Left lobe of liver (tissue), 2 donors: ENCODE measurements at places on chromosomes 1 and 21. TPM values are rescaled to one million over a fixed set of nuclear protein-coding genes. Genes with fewer than 3 reads are reported as not detected.

The ANGPTL7 gene
- total RNA-seq, result not detected

The LAD1 gene
- total RNA-seq, result 27.8 TPM

The AGMAT gene
- total RNA-seq, result 58.0 TPM

The SLC30A10 gene
- 59.4 TPM for total RNA-seq

The RHEX gene
- 0.43 TPM for total RNA-seq

The OR6K3 gene
- total RNA-seq, result not detected

- DNase-seq, result no peak
Observed at GRCh38 chr1:116284819-116285390, 88.1 kb upstream of the ATP1A1 start.

GRCh38 chr1:226649780-226650179, 89.3 kb downstream of the ITPKB start:
- no peak for DNase-seq

GRCh38 chr1:99647490-99647889, 1.6 kb downstream of the PALMD start:
- DNase-seq, result no peak

DNA sequence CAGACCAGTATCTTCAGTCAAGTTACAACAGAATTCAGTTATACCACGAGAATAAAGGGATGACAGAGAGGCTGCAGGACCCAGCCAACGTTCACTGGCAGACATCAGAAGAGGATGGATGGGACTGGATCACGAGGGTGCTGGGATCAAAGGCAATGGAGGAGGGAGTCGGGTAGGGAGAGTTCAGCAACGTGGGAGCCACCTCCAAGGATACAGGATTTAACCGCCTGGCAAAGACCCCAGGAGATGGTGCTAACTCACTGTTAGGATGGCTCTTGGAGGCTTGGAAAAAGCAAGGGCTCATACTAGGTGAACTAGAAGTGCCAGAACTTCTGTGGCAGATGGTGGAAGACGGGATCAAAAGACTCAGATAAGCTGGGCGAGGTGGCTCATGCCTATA, 99.1 kb upstream of the DISP3 start:
- no peak for DNase-seq

DNA sequence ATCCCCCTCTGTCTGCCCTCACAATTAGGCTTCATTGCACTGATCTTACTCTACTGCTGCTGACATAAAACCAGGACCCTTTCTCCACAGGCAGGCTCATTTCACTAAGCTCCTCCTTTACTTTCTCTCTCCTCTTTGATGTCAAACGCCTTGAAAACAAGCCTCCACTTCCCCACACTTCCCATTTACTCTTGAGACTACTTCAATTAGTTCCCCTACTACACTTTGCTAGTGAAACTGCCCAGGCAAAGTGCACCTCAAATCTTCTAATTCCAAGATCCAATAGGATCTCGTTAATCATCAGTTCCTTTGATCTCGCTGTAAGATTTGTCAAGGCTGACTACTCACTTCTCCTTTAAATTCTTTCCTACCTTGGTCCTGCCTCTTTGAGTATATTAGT, 5.9 kb upstream of the CDC20 start:
- DNase-seq, result no peak

- DNase-seq, result no peak
Observed at GRCh38 chr1:197181982-197182381, 35.5 kb upstream of the ASPM start.

DNA sequence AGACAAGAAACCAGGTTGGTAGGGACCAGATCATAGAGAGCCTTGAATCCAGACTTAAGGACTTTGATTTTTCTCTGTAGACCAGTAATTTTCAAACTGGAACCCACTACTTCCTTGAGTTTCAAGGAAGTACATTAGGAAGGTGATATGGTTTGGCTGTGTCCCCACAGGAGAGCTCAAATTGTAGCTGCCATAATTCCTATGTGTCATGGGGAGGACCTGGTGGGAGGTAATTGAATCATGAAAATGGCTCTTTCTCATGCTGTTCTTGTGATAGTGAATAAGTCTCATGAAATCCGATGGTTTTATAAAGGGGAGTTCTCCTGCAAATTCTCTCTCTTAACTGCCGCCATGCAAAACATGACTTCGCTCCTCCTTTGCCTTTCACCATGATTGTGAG, 10.1 kb upstream of the PRKAA2 start:
- no peak for DNase-seq

DNA sequence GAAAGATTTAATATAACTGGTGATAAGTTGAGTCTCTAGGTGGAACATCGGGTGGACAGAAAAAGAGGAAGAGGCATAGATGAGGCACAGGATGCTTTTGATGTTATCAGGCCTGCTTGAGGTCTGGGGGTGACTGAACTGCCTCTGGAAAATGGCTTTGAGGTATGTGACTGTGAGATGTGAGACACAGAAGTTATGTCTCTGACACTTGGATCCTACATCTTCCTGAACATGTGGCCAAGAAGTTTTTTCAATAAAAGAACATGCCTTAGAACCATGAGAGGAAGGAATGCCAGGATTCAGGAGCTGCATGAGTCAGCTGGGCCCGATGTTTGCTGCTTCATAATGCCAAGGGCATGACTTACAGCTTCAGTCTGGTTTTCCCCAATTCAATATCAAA, 11.5 kb upstream of the AIM2 start:
- DNase-seq, result no peak

DNA sequence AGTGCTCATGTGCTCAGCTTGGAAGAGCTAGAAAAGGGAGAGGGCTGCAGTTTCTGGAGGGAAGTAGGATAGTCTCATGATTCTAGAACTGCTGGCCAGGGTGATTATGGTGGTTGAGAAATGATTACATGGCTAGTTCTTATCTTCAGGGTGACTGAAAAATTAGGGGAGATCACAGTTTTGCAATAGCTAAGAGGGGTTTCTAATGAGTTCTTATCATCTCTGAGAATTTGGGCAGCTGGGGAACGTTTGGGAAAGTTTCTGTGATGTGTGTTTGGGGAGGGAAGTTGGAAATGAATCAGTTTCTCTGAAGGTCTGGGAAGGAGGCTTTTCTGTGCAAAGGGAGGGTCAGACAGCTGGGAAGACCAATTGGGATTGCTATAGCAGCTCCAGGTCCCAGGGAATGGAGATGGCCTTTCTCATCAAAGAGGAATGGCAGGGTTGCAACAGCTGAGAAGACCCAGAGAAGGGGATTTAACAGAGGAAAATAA, 7.6 kb upstream of the RHOU start:
- no peak for DNase-seq

DNA sequence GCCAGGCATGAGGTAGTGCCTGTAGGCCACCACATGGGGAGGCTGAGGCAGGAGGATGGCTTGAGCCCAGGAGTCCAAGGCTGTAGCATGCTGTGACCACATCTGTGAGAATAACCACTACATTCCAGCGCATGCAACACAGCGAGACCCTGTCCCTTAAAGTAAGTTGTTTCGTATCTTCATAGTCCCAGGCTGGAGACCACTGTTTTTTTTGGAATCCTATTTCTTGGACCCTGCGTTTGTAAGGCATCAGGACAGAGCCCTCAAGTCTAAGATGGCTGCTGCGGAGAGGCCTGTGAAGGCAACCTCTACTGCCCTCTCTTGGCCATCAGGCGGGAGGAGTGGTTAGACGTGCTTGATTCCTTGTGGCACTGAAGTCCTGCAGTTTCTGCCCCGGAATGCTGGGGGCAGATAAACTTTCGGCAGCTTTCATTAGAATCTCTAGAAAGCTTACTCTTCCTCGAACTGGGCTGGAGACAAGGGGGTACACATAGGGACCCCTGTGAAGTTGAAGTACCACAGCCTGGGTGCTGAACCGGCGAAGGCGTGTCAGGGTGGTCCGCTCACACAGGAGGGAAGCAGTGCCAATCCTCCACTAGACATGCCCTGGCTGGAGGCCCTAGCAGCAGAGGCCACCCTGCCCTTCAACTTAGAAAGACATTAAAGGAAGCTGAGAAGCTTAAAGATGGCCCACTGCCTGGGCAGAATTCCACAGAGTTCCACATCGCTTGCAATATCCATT, 36.6 kb downstream of the RABIF start:
- no peak for DNase-seq

DNA sequence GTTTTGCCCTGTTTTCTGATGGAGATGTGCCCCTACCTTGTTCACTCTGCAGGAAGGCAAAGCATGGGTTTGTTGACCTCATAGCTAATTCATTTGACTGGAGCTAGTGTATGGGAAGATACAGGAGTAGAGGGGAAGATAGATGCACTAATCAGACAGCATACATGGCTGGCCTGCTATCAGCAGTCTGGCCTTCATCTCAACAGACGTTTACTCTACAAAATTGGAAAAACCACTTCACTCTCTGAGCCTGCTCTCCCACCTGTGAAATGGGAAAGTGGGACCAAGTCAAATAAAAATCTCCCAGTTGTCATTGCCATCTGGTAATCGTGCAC, 235.2 kb upstream of the RAB4A start:
- no peak for DNase-seq

GRCh38 chr1:171877701-171878100, 36.4 kb downstream of the DNM3 start:
- no peak for DNase-seq

- no peak for DNase-seq
Observed at GRCh38 chr21:40631211-40631610, 215.7 kb downstream of the DSCAM start.

- no peak for DNase-seq
Observed at GRCh38 chr1:43513471-43514173, 17.1 kb upstream of the PTPRF start.

DNA sequence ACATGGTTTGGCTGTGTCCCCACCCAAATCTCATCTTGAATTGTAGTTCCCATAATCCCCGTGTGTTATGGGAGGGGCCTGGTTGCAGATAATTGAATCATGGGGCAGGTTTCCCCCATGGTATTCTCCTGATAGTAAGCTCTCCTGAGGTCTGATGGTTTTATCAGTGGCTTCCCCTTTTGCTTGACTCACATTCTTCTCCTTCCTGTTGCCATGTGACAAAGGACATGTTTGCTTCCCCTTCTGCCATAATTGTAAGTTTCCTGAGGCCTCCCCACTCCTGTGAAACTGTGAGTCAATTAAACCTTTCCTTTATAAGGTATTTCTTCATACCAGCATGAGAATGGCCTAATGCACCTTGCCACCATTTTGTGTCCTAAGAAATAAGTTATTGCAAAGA, 415.0 kb downstream of the COL11A1 start:
- no peak for DNase-seq

DNA sequence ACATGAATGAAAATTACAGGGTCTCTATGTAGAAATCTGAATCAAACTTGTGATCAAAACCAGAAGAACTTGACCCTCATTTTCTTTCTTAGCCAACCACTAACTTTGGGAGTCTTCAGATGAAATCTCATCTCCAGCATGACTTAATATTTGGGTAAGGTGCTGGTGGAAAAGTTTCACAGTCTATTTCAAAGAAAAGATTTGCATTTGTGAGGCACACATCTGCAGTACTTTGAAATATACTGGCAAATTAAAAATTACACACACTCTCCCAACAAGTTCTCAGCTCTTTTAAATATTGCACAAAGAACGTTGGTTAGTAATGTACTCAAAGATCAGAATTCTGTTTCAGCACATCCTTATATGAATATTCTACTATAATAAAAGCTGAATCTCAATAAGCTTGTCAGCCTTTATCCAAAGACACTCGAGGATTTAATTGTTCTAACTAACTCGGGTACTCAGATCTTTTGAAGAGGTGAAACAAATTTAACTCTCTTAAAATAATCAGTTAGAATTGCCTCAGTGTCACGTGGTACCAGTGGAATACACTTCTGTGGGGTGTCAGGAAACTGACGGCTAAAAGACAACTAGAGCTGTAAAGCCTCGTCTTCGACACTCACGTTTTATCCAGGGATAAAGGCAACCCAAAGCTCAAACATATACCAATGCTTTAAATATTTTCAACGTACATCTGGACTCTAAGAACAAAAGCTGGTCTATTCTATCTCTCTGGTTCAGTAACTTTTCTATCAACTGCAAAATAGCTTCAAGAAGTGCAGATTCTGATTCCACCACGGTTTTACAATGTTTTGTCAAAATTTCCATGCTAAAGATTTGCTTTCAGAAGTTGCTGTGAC, 19.0 kb downstream of the SAMSN1 start:
- no peak for DNase-seq

GRCh38 chr1:23695667-23696066, 4.1 kb downstream of the RPL11 start:
- no peak for DNase-seq

DNA sequence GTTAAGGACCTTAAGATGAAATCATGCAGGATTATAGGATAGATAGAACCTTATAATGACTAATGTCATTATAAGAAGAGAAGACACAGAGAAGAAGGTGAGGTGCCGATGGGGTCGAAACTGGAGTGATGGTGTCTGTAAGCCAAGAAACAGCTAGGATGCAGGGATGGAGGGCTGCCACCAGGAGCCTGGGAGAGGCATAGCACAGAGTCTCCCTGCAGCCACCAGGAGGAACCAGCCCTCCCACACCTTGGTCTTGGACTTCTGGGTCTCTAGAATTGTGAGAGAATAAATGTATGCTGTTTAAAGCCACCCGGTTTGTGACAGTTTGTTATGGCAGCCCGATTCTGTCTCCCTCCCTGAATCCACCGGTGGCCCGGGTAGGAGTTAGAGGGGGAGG, 337.2 kb upstream of the AJAP1 start:
- no peak for DNase-seq

DNA sequence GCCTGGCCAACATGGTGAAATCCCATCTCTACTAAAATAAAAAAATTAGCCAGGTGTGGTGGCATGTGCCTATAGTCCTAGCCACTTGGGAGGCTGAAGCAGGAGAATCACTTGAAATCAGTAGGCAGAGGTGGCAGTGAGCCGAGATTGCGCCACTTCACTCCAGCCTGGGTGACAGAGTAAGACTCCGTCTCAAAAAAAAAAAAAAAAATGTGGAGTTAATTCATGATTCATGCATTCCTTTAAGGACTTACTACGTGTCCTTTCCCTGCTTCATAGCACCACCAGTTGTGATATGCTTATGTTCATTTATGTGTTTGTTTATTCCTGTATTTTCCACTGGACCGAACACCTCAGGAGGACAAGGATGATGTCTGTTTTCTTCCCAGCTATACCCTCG, 12.7 kb upstream of the PRELP start:
- DNase-seq, result no peak

GRCh38 chr1:232328486-232329102, 301.3 kb downstream of the SIPA1L2 start:
- DNase-seq, result no peak

DNA sequence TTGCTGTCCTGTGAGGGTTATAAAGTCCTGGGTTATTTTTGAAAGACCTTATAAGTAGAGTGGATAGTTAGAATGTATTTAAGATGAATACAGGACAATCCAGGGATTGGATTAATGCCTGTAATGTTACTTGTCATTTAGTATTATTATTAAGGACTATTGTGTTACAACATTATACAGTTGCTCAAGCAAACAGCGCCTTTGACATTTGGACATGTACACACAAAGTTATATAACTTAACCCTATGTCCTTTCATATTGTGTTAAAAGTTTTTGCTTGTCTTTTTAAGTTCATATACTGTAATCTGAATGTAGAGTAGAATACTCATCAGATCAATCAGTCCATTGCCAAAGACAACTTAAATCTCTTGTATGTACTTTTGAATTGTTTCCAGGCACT, 2.0 kb downstream of the PRKAA2 start:
- no peak for DNase-seq

- DNase-seq, result no peak
Observed at GRCh38 chr1:229224308-229224707, 46.6 kb upstream of the RAB4A start.
